SIG-M5 (cell line): ENCODE measurements at places on chromosomes 4 and X.

DNA sequence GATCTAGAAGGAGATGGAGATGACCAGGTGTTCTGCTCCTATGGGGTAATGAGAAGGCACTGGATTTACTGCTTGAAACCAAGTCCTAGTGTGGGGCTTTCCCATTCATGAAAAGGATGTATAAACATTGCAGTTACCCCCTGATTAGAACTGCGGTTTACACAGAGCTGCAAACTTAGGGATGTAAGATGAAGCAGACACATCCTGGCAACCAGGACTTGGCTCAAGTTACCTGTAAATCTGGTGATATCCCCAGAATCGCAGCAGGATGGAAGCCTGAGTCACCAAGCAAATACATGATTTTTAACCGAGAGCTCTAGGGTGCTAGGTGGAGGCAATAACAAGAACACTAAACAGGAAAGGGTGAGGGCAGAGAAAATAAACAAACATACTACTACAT, 178.6 kb upstream of the MAMLD1 start:
- DNase-seq = no peak

DNA sequence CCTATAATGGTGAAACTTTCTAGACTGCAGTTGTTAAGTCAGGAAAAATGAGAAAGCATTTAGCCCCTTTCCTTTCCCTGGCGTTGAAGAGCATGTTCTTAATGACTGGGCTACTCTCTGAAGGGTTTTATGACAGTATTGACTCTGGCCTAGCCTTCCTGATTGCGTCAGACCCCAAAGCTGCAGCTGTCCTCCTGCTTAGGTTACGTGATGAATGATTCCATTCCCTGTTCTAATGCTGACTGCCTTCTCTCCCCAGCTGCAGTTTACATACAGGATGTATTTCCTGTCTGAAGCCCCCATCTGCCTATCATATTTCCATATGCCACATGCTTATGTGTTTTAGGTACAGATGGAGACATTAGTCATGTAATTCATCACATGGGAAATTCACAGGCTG, 105.8 kb upstream of the EGFL6 start:
- DNase-seq = no peak

DNA sequence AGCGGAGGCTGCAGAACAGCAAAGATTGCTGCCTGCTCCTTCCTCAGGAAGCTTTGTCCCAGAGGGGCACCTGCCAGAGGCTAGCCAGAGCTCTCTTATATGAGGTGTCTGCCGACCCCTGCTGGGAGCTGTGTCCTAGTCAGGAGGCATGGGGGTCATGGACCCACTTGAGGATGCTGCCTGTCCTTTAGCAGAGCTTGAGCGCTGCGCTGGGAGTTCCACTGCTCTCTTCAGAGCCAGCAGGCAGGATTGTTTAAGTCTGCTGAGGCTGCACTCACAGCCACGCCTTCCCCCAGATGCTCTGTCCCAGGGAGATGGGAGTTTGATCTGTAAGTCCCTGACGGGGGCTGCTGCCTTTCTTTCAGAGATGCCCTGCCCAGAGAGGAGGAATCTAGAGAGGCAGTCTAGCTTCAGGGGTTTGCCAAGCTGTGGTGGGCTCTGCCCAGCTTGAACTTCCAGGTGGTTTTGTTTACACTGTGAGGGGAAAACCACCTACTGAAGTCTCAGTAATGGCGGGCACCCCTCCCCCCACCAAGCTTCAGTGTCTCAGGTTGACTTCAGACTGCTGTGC, 10.9 kb downstream of the DCK start:
- no peak for DNase-seq

- no peak for DNase-seq
Measured at GRCh38 chr4:185536411-185536709, 1.1 kb upstream of the PDLIM3 start.

- no peak for DNase-seq
Measured at GRCh38 chr4:36761607-36762006, 480.2 kb downstream of the DTHD1 start.

DNA sequence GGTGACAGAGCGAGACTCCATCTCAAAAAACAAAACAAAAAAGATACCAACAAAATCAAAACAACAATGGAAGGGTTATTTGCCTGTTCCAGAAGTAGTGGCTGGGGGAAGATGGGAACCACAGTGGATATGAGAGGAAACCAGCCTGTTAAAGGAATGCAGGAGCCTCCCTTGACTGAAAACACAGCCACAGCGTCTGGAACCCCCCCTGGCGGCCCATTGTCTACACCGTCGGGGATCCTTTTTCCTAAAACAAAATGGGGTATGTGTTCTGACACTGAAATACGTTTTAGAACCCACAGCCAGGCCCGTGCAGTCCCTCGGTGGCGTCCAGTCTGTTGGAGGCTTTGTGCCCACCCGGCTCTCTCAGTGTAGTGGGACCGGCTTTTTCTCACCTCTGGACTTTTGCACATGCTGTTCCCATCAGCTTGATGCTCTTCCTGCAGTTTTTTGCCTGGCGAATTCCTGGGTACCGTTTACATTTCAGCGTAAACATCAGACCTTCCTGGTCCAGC, 19.6 kb downstream of the PIGG start:
- DNase-seq = no peak

GRCh38 chr4:88104902-88105610, 53.4 kb downstream of the ABCG2 start:
- DNase-seq = no peak

GRCh38 chrX:125954236-125954635, 211.9 kb downstream of the DCAF12L2 start:
- DNase-seq = no peak

- DNase-seq = no peak
Measured at GRCh38 chr4:184750926-184751584, 17.2 kb upstream of the CENPU start.
